ENCODE measurements at places on chromosomes 11 and 22.

DNA sequence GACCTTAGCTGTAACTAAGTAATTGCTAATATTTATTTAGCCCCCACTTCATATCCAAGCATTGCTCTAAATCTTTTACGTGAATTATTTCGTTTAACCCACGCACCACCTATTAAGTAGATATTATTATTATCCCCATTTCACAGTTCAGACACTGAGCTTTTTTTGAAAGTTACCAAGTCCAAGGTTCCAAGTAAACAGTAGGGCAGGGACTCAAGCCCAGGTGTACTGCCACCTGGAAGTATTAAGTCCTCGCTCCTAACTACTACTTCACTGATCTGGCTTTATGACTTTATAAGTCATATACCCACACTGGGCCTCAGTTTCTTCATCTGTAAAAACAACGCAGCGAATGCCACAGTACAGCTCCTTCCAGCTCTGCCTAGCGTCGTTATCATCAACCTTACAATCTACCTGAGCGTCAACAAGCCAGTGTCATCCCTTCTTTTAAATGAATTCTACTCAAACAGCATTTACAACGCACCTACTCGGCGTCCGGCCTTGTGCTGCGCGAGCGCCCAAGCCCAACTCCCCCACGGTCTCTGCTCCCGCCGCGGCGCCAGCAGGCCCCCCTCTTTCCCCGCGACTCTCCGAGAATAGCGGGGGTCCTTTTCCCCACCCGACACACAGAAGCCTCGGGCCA, 624 bp downstream of the TMEM41B start:
- DNase-seq = no peak

DNA sequence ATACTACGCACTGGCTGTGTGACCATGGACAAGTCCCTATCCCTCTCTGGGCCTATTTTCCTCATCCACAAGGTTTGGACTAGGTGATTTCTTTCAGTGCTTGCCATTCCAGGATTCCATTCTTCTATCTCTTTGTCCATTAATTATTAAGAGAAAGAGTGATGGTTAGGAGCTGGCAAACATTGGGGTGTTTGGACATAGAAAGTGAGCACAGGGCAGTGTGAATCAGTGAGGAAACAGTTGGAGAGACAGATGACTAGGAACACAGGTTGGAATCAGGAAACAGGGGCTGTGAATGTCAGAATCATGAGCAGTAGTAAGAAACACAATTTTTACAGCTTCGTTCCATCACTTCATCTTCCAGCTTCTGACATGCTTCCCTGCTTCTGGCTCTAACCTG, 211.8 kb downstream of the INSC start:
- DNase-seq = no peak

GRCh38 chr11:61362542-61362875, 335 bp downstream of the TMEM138 start:
- DNase-seq = no peak

DNA sequence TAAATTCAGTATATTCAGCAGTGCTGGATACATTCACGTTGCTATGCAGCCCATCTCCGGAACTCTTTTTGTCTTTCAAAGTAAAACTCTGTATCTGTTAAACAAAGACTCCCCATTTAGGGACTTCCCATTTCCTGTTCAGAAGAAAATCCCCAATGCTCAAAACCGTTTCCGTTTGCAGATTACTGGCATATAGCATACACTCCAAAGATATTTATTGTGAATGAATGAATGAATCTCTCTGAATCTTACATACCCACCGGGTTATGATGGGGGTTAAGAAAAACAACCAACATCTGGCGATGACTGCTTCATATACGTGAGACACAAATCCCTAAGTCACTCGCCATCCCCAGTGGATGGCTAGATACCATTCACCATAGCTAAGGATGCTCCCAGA, 1.6 kb downstream of the THY1 start:
- DNase-seq = no peak

- DNase-seq = no peak
These were observed 4.0 kb downstream of the DAGLA start for GRCh38 chr11:61683961-61684869.

GRCh38 chr22:39913886-39914285, 13.0 kb downstream of the GRAP2 start:
- no peak for DNase-seq

DNA sequence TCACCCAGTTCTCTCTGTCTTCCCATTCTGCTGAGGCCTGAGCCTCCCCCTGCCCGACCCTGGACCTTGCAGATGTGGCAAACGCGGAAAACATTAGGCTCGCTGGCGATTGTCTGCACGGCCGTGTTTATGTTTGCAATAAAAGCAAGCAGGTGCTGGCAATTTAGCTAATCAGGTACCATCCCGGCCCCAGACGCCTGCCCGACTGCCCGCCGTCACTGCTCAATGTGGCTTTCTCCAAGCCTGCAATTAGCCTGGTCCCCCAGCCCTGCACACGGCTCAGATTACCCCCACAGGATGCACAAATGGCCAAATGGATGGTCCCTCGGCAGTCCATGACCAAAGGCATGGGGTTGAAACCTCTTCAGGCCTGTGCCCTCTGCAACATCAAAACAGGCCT, 259.7 kb downstream of the MN1 start:
- DNase-seq = no peak

- no peak for DNase-seq
These were observed 453.0 kb upstream of the LUZP2 start for GRCh38 chr11:24043842-24044241.

DNA sequence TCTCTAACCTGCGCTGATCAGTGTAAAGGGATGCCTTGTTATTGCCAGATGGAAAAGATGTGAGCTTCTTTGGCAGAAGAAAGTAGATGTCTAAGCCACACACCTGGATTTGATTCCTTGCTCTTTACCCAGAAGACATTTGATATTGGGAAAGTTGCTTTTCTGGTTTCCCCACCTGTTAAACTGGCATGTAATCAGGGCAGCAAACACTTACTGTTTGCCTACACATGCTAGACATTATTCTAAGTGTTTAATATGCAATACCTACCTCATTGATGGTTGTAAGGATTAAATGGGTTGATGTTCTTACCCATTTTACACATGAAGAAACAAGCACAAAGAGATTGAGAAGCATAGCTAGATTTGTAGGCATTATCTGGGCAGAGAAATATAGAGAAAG, 16.6 kb downstream of the ASRGL1 start:
- DNase-seq = no peak

DNA sequence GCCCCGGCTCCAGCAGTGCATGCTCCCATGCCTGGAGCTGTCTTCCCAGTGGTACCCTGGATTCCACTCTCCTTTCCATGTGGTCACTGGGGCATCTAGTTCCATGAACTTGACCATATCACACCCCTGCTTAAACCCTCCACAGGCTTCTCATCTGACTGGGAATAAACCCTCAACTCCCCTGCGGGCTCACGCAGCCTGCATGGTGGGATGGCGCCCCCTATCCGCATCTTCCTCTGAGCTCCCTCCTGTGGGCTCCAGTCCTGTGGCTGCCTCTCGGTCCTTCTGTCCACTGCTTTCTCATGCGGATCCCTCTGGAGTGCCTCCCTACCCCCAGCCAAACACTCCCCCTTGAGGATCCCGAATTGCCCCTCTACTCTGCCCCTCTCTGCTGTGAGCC, 41.4 kb upstream of the TTLL12 start:
- peak; percentile 8 for DNase-seq

GRCh38 chr22:35023692-35024363, 42.1 kb upstream of the ISX start:
- peak; percentile 18 for DNase-seq

DNA sequence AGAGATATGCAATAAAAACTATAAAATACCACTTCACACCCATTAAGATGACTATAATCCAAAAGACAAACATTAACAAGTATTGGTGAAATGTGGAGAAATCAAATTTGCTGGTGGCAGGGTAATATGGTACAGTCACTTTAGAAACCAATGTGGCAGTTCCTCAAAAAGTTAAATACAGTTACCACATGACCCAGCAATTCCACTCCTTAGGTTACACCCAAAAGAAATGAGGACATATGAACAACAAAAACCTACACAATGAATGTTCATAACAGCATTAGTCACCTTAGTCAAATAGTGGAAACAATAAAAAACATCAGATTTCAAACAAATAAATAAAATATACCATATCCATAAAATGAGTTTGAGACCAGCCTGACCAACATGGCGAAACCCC, 52.6 kb downstream of the RDX start:
- no peak for DNase-seq

DNA sequence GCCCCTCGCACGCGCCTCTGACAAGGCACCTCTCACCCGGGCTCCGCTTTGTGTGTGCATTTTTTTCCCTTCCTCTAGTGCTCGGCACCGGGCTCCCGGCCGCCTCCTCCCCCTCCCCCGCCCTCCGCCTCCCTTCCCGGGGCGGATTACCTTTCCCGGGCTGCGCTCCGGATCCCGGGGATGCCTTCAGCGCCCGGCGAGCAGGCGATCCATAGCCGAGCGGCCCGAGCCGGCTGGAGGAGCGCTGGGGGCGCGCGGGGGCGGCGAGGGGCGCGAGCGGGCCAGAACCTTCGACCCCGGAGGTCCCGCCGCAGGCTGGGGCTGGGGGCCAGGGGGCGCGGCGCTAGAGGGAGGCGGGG, 282 bp downstream of the MPPED2 start:
- no peak for DNase-seq

- DNase-seq = no peak
These were observed 48.4 kb upstream of the SCUBE2 start for GRCh38 chr11:9139628-9140357.

GRCh38 chr11:103035791-103036434, 56.0 kb downstream of the DCUN1D5 start:
- peak; percentile 80 for DNase-seq

GRCh38 chr11:134244593-134244992, 8.6 kb downstream of the THYN1 start:
- no peak for DNase-seq

- no peak for DNase-seq
These were observed 174.2 kb downstream of the ETS1 start for GRCh38 chr11:128412847-128413791.

DNA sequence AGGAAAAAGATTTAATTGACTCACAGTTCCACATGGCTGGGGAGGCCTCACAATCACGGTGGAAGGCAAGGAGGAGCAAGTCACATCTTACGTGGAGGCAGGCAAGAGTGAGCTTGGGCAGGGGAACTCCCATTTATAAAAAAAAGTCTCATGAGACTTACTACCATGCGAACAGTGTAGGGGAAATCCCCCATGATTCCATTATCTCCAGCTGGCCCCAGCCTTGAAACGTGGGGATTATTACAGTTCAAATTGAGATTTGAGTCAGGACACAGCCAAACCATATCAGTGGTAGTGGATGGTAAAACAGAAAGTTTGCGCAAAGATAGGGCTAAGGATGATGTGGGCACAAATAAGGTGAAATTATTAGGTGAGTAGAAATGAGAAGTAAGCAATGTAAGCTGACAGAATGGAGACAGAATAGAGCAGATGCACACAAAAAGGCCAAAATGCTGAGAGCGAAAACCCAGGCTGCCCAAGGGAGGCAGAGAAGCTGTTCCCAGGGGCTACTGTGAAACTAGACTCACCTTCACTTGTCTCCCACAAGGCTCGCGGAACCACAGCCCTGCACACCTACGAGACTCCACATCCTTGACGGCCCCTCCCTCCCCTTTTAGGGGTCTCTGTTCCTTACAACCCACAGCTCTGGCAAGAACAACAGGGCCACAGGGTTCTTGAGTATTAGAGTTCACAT, 377.6 kb downstream of the CADM1 start:
- no peak for DNase-seq

- no peak for DNase-seq
These were observed 8.1 kb downstream of the C11orf91 start for GRCh38 chr11:33692541-33692940.

DNA sequence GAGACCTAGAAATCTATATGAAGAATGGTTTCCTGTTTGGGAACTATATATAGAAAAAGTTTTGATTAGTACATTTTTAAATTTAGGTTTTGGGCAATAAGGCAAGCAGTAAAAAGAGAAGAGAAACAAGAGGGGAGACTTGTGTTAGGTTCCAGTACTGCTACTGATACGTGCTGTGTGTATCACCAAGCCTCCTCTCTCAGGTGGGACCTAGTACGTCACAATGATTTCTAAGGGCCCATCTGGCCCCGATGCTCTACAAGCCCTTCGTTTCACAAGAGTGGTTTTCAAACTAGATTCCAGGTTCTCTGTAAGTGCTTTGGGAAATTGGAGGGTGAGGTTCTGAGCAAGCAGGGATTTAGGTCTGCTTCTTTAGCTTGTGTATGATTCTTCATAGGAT, 39.2 kb downstream of the USP35 start:
- DNase-seq = no peak

- DNase-seq = peak; percentile 84
These were observed 133.0 kb downstream of the SWAP70 start for GRCh38 chr11:9796854-9797253.

DNA sequence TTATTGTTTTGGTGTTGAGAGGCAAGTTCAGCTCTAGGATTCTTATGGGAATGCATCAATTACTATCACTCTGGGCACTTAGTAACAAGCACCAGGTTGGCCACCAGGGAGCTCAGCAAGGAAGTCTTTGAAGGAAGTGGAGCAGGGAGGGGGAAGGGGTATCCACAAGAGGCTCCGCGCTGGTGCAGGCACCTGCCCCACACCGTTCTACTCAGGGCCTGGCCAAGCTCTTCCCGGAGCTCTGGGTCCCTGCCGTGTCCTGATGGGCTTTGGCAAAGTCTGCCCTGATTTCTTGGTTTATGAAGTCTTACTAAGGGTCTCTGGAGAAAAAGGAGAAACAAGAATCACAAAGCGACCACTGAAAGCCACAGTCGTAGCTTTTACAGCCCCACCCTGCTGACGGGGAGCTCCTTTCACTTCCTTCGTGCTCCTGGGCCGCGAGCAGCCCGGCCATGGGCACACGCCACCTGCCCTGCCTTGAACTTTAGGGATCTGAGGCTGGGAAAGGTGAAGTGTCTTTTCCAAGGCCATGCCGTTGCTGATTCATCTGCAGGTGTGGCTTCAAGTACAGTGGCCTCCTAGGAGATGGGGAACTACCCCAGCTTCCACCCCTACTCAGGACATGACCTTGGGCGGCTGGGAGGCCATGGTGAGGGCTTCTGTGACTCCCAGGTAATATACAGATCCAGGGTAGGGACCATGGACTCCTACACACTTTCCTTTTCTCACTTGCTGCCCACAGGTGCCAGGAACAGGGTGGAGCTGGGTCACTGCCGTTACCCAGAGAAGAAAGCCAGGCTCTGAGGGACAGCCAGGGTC, 15.9 kb upstream of the LRRC32 start:
- no peak for DNase-seq

- DNase-seq = no peak
These were observed 2.5 kb upstream of the CLDN5 start for GRCh38 chr22:19526702-19527111.
